Cerebellar nuclear complex (tissue), 1 donor: ENCODE measurements at places on chromosomes 11 and 22.

- DNase-seq: no peak
Observed at GRCh38 chr22:50518606-50519005, 6.8 kb downstream of the SCO2 start.

GRCh38 chr22:36010882-36011281 lies 17.7 kb downstream of the RBFOX2 start:
- DNase-seq: no peak

- DNase-seq: no peak
Observed at GRCh38 chr11:118304568-118305248, at the start of gene CD3E. Gene CD3E (plus strand): TSS chr11:118304730. CDS start chr11:118304953, 223 bp downstream.

DNA sequence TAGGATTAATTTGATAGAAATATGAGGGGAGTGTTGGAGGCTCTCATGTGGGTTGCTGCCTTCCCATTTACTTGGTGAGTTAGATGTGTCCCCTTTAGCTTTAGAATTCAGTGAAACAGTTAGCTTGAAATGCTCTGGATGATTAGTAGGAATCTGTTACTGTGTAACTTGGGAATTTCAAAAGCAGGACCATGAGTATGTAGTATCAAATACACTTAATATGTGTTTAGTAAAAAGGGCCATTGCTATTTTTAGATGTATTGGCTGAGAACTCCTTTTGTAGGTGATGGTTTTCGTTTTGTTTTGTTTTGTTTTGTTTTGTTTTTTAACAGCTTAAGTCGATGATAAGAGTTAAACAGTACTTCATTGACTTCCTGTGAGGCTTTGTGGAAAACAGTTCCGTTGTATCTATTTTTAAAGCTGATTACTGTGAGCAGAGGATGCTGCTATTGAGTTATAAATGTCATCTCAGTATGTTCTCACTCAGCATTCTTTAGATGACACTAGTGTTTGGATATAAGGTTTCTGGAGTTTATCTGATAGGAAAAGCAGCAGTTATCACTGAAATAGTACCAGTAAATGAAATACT lies 53.5 kb downstream of the MCAM start:
- DNase-seq: no peak

- no peak for DNase-seq
Observed at GRCh38 chr22:26714971-26715370, 57.6 kb downstream of the MIAT start.
